Activated gamma-delta T cell (primary cell): ENCODE measurements at places on chromosomes 1 and 21.

GRCh38 chr1:205922806-205923205 lies 20.4 kb downstream of the SLC26A9 start:
- DNase-seq, result no peak

DNA sequence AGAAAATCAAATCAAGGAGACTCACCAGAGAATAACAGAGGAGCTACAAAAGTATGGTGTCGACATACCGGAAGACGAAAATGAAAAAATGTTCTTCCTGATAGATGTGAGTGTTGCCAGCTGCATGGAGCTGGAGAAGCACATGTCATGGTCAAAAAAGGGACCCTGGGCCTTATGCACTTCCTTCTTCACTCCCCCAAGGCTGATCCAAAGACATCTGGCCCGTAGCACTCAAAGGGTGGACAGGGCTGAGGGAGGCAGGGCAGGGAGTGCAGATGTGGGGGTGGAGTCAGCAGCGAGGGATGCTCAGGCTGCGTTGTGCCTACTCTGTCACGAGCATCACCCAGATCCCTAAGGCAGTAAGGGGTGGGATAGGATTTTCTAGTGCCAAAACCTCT lies 19.4 kb downstream of the MX1 start:
- no peak for DNase-seq

DNA sequence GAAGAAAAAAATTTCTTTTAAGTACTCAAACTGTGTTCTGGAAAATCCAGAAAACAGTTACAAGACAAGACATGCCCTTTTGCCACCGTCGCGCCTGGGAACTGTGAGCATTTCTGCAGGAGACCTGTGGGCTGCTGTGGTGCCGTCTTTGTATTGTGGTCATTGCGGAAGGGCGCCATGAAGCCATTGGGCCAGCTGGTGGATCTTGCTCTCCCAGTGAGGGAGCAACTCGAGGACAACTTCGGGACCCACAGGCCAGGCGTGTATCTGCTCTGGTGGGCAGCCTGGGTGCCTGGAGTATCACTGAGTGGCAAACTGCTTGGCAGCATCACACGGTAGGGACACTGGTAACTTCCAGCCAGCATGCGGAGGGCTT lies 3.8 kb upstream of the THEMIS2 start:
- DNase-seq, result no peak

GRCh38 chr1:106233511-106233910 lies 823.0 kb upstream of the PRMT6 start:
- DNase-seq, result no peak

- DNase-seq, result no peak
These were observed 1.0 kb upstream of the S100A6 start for GRCh38 chr1:153536671-153537375.

DNA sequence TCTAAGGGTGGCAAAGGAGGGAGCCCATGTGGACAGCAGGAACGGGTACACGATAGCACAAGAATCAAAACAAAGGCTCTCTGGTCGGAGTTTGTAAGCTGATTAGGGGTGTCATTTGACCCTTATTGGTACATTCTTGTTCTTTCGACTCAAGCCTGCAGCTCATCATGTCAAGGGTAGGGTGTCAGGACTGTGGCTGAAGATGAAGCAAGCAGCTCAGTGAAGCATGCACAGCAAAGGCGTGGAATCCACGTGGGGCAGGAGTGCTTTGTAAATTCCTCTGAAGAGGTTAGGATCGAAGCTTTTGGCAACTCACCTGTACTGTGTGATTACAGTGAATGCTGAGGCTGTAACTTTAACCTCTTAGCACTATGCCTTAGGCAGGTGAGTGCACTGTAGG lies 4.7 kb upstream of the ABCB10 start:
- no peak for DNase-seq

- no peak for DNase-seq
These were observed 42.3 kb downstream of the DUSP10 start for GRCh38 chr1:221699577-221699976.

- DNase-seq, result no peak
These were observed 1.5 kb downstream of the SIM2 start for GRCh38 chr21:36700295-36700970.

GRCh38 chr21:37389456-37389855 lies 22.9 kb downstream of the DYRK1A start:
- DNase-seq, result no peak
